HepG2 (cell line): ENCODE measurements at places on chromosomes 2 and 18.

- DNase-seq, result no peak
These were observed 507.6 kb upstream of the SPHKAP start for GRCh38 chr2:228689053-228689452.

- DNase-seq, result no peak
These were observed 16.8 kb upstream of the NEUROD1 start for GRCh38 chr2:181697126-181697525.

- DNase-seq, result peak; percentile 30
These were observed 632 bp downstream of the AFTPH start for GRCh38 chr2:64524604-64525316.

DNA sequence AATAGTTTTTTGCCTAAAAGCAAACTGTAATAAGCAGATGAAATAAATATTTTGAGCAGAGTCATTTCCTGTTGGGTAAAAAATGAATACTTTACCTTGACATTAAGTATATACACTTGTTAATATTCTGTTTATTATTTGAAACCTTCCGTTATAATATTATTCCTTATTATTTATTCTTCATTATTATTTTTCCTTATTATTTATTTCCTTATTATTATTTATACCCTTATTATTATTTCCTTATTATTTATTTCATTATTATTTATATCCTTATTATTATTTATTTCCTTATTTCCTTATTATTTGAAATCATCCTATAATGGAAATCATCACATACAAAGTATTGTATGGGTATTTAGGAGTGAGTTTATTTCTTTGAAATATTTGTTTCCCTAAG is 232.2 kb upstream of the RBBP8 start:
- no peak for DNase-seq

- no peak for DNase-seq
These were observed 207.3 kb downstream of the TRIB2 start for GRCh38 chr2:12923907-12924610.

- DNase-seq, result no peak
These were observed 883 bp upstream of the EHBP1 start for GRCh38 chr2:62704654-62705006.

DNA sequence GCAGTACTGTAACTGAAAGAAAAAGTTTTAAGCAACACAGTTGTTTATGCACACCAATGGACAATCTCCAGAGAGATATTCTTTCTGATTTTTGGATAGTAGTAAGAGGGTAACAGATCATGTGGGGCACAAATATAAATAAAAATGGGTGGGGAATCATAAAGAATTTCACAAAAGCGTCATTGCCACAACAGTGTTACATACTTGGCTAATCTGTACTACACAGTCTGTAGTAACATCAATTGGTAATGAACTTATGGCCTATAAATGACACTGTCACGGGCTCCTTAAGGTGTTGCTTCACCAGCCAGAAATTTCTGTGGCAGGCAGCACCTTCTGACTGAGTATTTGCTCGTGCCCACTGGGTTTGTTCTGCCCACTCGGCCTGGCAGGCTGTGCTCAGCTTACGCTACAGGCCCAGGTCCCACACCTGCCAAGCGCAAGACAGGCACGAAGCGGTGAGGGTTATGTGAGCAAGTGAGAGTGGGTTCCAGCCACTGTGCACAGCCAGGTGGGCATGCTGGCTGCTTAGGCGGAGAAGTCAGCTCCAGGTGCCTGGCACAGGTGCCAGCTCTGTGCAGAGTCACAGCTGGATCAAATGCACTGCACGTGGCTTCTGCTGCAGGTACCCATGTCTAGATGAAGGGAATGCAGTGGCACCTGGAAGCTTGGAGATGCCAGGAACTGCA is 532.5 kb upstream of the SLC39A10 start:
- no peak for DNase-seq

- DNase-seq, result no peak
These were observed 10.4 kb downstream of the FIGLA start for GRCh38 chr2:70779911-70780545.

- DNase-seq, result peak; percentile 72
These were observed 38.7 kb upstream of the MEX3C start for GRCh38 chr18:51236225-51236624.

DNA sequence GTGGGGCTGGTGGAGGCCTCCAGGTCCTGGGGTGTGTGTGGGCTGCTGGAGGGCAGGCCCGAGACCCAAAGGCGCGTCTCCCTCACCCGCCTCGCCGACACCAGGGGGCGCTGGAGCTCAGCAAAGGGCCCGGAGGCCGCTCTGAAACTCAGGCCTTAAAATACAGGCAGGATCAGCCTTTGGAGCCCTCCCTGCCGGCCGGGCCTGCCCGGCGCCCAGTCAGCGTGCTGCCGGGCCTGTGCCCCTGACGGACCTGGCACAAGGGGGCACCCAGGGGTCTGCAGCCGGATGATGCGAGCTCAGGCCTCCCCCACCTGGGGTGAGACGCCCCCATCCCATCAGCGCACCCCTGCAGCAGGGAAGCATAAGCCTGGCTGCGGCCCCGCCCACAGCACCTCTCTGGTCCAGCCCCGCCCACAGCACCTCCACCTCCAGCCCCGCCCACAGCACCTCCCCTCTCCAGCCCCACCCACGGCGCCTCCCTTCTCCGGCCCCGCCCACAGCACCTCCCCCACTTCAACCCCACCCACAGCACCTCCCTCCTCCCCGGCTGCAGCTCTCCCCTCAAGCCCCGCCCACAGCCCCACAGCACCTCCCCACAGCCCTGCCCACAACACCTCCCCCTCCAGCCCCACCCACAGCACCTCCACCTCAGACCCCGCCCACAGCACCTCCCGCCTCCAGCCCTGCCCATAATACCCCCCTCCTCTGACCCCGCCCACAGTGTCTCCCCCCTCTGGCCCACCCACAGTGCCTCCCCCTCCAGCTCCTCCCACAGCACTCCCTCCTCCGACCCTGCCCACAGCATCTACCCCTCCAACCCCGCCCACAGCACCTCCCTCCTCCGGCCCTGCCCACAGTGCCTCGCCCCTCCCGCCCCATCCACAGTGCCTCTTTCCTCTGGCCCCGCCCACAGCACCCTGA is 92.8 kb upstream of the OTOS start:
- DNase-seq, result peak; percentile 68

DNA sequence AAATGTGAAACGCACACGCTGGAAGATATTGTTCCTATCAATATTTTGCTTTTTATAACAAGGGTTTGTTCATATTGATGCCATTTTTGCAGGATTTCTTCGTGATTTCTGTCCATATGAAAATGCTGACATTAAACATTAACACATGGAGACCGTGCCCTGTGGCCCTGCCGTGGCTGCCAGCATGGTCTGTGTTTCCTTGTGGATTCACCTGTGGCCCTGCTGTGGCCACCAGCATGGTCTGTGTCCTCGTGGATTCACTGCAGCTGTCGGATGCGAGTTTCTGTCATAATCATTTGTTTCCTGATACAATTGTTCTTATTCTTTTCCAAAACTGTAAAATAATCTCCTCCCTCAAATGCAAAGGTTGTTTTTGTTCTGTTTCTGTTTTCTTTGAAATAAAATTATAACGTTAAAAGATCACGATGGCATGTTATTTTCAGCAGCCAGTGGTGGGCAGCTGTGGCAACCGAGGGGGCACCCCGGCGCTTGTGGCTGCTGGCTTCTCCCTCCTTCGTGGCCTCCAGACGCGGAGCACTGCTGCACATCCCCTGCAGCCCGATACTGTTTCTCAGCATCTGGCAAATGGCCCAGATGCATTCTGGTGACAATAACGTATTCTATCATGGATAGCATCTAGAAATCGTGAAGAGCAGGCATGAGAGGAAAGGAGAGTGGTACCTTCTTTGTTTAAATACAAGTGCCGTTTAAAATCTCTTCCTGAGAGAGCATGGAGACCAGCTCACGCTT is 143.5 kb downstream of the PTGR3 start:
- DNase-seq, result no peak

GRCh38 chr2:162297925-162298552 is 20.4 kb downstream of the IFIH1 start:
- peak; percentile 83 for DNase-seq

DNA sequence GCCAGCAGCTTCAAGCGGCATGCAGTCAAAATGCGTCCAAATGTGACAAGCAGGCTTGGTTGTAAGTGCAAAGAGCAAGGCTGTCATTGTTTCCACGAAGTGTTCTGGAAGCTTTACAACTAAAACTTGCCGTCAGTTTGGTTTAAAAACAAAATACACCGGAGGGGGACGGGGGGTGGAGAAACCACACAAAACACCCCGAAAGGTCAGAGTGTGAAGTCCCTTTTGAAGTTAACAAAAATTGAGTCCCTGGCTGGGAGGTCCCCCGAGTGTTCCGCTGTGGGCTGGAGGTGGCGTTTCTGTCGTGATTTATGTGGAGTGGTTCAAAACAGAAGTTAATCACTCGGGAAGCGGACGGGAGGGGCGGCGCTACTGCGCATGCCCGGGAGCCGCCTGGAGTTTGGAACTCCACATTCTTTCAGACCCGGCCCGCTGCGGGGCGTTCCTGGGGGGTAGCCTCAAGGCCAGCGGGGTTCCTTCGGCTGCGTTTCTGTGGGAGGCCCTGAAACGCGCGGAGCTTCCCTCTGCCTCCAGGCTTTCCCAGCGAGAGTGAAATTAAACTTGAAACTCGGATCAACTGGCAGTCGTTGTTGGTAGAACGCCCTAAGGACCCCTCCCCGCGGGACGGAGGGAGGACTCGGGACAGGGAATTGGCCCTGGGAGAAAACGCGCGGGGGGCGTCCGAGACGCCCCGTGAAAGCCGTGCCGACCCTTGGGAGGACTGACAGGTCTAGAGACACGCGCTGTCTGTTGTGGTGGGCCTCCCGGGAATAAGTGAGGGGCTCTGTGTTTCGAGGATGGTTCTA is 1.4 kb downstream of the TGIF1 start:
- DNase-seq, result peak; percentile 80

DNA sequence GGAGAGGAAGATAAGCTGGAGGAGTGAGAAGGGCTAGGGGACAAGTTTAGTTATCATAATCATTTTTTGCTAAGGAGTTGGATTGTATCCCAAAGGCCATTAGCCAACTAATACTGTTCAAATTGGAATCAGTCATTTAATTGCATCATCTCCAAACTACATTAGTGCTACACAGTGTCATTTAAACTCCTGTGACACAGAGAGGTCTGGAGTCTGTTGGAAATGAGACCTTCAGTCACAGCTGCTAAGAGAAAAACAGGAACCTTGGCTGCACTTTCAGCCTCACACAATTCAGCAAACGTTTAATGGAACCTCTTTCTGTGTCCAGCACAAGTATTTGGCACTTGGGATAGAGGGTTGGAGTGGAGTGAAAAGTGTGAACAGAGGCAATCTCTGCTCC is 175.5 kb upstream of the MGAT5 start:
- no peak for DNase-seq

DNA sequence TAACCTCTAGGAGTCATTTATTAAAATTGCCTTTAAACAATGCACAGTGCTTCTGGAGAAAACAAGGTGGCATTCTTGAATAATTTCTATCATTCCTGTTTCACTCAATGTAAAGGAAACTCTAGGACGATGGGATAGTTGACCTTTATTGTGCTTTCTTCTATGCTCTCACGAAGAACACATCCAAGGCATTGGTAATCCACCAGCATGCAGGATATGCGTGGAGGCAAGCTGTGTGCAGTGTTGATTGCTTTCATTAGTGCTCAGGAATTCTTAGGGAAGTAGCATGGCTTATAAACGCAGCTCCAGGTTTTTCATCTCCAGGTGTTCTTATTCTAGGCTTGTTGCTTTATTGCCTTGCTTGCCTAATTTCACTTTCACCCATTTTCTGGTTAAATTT is 58.4 kb upstream of the CAVIN2 start:
- no peak for DNase-seq

DNA sequence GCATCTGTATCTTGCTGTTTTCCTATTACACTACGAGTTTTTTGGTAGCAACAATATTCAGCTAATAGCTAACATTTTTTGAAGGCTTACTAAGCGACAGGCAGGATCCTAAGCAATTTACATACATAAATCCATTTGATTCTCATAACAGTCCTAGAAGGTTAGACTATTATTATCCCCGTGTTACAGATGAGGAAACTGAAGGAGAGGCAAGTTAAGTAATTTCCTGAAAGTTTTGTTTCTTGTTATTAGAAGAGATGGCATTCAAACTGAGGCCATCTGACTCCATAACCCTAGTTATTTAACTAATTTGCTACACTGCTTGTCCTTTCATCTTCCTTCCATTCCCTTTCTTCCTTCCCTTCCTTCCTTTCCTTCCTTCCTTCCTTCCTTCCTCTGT is 68.2 kb downstream of the PDE1A start:
- no peak for DNase-seq

GRCh38 chr2:123659120-123659519 is 366.0 kb upstream of the CNTNAP5 start:
- no peak for DNase-seq

DNA sequence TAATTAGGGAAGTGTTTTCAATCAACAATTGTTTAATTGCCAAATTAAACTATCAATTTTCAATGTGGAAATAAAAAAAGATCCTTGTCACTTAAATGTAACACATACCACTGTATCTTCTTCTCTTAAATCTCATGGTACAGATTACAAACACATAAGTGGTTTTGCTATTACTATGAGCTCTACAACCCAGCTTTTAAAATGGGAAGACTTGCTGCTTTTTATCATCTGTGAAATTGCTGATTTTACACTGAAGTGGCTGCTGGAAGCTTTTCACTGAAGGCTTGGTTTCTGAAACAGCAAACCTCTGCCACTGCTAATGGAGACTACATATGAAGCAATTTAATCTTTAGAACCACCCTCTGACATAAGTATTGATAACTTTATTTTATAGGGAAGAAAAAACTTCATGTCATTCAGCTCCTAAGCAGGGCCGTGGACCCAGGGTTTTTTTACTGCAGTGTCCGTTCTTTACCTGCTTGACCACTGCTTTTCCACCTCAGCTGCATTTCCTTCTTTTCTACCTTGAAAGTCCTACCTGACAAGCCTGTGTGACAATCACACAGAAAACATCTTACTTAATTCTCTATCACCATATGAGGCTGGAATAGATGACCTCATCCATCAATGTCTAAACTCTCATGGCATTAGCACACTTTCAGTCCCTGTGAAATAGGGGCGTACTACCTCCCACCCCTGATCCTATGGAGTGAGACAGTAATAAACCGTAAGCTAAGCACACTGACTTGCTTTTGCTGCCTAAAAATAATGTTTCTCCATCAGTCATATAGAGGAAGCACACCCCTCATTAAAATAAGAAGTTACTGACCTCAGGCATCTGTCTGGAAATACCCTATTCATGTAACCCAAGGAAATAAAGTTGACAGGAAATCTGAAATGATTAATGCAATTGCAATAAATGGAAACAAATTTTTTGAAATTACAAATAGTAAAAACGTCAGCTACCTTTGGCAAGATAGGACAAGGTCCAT is 19.2 kb upstream of the SLC8A1 start:
- DNase-seq, result no peak

- no peak for DNase-seq
These were observed 294.0 kb downstream of the DSC3 start for GRCh38 chr18:30748541-30748940.

DNA sequence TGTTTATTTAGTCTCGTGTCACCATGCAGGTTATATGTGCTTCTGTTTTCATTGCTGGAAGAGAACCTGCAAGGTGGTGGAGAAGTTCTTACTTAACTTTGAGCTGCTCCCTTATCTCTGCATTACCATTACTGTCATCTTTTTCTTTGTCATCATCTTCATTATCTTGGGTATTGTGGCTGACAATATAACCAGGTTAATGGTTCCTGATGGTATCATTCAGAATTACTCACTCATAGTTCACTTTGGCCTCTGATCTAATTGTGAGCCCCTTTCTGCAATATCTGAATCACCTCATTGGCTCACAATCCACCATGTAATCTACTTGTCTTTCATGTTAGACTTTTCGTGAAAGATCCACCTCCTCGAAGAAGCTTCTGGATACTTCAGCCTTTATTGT is 5.0 kb downstream of the CD28 start:
- no peak for DNase-seq
